ENCODE measurements at places on chromosomes 5 and 9.
A peak's percentile ranks its signal among the peaks of the same experiment; 100 is the strongest.

- no peak for DNase-seq
Observed at GRCh38 chr9:33146298-33146697, 20.8 kb downstream of the B4GALT1 start.

- no peak for DNase-seq
Observed at GRCh38 chr5:39891376-39891775, 466.6 kb upstream of the DAB2 start.

GRCh38 chr9:22160221-22160620 lies 151.1 kb upstream of the CDKN2B start:
- DNase-seq: no peak

GRCh38 chr9:75390951-75391350 lies 302.6 kb downstream of the OSTF1 start:
- no peak for DNase-seq

- DNase-seq: no peak
Observed at GRCh38 chr5:97047076-97047475, 95.3 kb downstream of the LIX1 start.

DNA sequence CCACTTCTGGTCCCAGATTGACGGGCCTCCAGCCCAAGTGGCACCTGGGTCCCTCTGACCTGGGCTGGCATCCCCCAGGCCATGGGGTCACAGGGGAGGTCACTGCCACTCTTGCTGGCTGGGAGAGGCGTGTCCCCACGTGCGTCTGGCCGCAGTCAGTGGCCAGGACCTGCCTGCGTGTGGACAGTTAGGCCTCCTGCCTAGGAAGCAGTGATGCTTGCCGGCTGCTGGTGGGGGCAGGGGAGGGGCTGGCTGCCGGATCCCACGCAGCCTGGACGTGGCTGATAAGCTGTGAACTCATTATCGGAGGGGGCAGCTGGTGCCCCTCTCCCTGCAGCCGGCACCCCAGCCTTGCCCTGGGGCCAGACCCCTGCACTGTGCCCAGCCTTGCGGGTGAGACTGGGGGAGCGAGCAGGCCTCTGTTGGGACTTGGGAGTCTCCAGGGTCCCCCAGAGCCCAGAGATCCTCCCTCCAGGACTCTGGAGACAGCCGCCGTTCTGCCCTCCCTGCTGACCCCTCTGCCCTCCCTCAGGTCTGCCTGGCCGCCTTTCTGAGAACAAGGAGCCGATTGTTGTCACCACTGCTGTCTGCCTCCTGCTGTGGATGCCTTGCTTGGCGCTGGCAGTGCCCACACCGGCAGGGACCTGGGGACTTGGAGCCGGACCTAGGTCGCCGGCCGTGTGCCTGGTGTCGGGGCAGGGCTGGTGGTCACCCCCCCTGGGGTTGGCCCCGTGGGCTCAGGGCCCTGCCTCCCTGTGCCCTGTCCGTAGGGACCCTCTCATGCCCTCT lies 12.3 kb downstream of the RXRA start:
- DNase-seq: peak; percentile 94

DNA sequence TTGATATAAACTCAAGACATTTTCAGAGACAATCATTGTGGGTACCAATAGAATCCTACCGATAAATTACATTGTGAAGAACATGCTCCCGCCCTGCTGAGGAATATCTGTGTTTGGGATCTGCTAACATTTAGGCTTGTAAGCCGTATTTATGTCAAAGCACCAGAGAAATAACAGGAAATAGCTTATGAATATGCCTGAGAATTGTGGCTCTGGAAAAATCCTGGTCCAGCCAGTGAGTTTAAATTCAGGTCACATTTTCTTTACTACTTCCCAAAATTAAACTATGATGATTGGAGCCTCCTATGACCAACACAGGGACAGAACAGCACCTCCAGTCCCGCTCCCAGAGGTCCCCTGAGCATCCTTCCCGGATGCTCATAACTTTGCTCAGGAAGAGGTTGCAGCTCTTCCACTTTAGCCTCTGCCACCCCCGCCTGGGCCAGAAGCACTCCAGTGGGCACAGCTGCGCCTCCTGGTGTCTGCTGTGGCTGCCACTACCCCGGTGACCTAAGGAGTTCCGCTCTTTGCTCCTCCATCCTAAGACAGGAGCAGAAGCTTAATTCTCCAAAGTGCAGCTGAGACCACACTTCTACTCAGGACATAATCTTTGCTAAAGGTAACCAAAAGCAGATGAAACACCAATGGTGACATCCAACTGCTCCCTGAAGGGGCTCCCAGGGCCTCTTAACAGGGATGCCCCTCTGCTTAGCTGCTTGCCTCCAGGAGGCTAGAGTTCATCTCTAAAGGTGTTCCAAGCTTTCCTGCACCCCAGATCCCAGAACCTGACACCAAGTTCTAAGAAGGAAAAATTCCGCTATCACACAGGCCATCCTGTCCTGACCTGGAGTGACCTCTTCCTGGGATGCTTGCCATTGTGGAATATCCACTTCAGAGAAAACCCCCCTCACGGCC lies 58.8 kb downstream of the SLC1A1 start:
- DNase-seq: no peak

- DNase-seq: no peak
Observed at GRCh38 chr5:34914671-34915138, 599 bp downstream of the RAD1 start.

GRCh38 chr5:53476531-53477480 lies 3.6 kb upstream of the FST start:
- DNase-seq: no peak

DNA sequence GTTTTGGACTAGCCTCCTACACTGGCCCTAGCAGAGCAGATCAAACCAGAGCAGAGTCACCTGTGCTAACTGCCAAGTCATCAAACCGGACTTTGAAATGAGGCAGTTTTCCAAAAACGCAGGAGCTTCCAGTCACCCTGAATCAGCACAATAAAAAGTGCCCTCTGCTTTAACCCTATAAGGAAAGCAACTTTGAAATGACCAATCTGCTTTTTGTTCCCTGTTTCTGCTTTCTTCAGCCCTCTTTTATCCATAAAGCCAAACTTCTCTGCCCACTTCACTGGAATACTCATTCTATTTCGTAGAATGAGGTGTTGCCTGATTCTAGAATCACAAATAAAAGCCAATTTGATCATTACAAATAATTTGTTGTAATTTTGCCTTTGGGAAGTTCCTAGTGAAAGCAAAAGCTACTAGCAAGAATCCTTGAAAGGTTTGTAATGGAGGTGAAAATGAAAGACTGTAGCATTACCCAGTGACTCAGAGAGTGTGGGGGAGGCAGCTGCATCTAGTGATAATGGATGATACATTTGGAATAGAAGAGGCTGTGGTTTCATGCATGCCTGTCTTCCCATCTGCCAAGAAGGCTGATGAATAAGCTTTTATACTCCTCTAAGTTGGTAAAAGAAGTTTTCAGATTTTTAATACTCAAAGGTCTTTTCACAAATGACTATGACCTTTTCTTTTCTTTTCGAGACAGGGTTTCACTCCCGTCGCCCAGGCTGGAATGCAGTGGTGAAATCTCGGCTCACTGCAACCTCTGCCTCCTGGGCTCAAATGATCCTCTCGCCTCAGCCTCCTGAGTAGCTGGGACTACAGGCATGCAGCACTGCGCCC lies 14.9 kb downstream of the SPAAR start:
- no peak for DNase-seq

GRCh38 chr9:120916588-120916987 lies 10.0 kb downstream of the TRAF1 start:
- DNase-seq: no peak

- DNase-seq: no peak
Observed at GRCh38 chr5:62614355-62614754, 35.7 kb downstream of the LRRC70 start.

GRCh38 chr5:164680812-164681520 lies 1175.5 kb downstream of the MAT2B start:
- no peak for DNase-seq

DNA sequence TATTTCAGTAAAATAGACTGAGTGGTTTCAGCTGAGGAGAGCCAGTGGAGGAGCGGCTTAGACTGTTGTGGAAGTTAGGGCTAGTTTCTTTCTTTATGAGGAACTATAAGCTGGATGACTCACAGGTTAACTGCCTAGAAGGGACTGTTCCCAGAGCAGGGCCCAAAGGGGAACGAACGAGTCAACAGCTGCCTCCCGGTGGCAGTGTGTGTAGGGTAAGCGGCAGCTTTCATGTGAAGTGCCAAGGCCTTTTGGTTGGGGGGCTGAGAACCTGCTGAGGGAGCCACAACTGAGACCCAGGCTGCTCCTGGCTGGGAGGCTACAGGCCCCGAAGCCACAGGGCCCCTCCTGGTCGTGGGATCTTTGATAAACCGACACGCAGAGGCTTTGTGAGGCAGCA lies 7.0 kb downstream of the SQSTM1 start:
- DNase-seq: no peak

GRCh38 chr5:87027570-87027969 lies 240.1 kb upstream of the RASA1 start:
- no peak for DNase-seq

DNA sequence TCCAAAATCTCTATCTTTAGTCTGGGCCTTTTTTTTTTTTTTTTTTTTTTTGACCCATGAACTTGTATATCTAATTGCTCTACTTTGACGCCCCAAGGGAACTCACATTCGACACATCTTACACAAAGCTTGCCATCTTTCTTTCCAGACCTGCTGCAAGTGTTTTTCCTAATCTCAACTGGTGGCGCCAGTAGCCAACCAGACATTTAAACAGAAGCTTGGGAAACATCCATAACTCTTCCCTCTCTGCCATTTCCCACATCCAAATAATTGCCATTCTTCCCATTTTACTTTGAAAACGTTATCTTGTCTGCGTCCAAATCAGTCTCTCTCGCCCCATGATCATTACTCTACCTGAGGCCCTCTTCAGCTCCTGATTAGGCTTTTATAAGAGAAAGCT lies 130.9 kb downstream of the PAPPA start:
- no peak for DNase-seq

- DNase-seq: no peak
Observed at GRCh38 chr5:132180134-132180745, 47.4 kb downstream of the P4HA2 start.

- no peak for DNase-seq
Observed at GRCh38 chr5:67149951-67150523, 46.6 kb downstream of the CD180 start.

- DNase-seq: no peak
Observed at GRCh38 chr5:5805916-5806315, 383.4 kb downstream of the ICE1 start.

GRCh38 chr5:161155451-161155850 lies 303.4 kb upstream of the ATP10B start:
- no peak for DNase-seq

- no peak for DNase-seq
Observed at GRCh38 chr5:3424946-3425345, 170.7 kb upstream of the IRX1 start.

- no peak for DNase-seq
Observed at GRCh38 chr5:16291474-16291873, 111.9 kb upstream of the MARCHF11 start.

DNA sequence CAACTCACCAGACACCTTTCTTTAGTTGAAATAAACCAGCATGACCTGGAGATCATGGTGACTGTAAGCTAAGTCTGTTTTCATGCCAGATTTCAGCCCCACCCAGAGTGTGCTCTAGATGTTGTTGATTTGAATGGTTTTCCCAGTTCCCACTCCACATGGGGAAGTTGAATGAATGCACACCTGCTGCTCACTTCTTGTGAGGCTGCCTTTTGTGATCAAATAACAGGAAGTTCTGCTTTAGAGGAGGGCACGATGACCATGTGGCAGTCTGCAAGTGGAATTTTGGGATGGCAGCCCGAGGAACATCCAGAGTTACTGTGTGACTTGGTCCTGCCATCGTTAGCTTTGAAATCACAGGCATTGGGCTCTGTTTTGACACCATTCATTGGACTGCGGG lies 18.7 kb downstream of the SLC46A2 start:
- DNase-seq: no peak

- DNase-seq: no peak
Observed at GRCh38 chr5:136104306-136104965, 28.2 kb upstream of the SMAD5 start.

DNA sequence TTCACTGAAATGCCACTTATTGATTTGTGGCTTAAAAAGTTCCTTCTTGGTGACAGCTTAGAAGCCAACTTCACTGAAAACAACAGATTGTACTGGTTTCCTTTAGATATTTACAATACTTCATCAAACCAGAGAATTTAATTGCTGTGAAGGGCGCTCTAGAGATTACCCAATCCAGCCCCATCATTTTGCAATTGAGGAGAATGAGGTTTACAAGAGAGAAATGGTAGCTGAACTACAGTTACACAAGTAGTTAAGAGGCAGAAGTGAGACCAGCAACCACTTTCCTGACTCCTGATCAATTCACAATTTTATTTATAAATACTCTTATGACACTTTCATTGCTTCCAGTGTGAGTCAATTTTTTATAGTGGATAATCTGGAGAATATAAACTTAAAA lies 103.5 kb upstream of the APC start:
- no peak for DNase-seq

DNA sequence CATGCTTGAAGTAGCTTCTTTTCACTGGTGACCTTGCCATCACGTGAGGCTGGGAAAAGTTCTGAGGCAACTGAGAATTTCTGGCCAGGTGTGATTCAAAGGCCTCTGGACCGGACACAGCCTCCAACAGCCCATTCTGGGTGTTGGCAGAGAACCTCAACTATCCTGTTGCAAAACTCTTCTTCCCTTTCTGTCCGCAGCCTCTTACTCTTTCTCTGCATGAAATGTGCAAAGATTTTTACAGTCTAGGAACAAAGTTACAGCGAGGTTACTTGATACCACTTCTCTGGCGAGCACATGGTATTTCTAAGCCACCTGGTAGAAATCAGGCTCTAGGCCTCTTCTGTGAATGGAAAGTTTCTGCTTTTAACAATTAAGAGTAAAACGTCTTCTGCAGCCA lies 79.2 kb downstream of the FREM1 start:
- no peak for DNase-seq

GRCh38 chr9:129318121-129319075 lies 140.3 kb upstream of the IER5L start:
- no peak for DNase-seq

GRCh38 chr9:109027176-109027575 lies 13.9 kb upstream of the CTNNAL1 start:
- DNase-seq: no peak

GRCh38 chr5:95848701-95849100 lies 26.2 kb upstream of the GLRX start:
- no peak for DNase-seq

DNA sequence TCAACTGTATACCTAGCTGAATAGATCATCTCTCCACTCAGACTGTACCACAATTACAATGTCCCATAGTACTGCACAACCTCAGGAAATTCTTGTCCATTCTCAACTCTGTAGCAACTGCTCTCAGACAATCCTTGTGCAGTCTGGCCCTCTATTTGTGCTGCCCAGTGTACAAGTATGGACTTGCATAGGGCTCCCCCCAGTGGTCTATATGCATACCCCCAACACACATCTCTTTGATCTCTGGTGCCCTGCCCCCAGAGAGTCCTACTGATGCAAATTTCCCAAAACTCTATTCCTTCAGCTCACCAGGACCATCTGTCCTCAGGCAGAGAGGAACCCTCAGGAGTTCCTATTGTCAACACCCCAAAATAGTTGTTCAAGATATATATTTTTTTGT lies 205.3 kb downstream of the SLCO4C1 start:
- DNase-seq: no peak

DNA sequence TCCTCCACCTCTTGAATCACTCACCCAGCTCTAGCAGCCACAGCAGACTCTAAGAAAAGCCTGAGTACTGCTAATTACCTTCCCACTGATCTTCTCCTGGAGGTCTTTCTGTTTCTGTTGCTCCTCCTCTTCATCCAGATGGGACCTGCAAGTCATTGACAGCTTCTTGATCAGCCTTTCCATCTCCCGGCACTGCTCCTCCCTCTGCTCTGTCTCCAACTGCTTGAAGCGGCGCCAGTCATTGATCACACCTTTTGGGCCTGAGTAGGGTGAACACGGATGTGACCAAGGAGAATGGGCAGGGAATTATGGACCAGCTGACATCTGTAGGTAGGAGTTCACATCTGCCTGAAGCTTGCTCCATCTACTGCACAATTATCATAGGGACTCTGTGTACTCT lies 5.5 kb downstream of the PDCL start:
- DNase-seq: no peak
